Left ventricle myocardium inferior (tissue), 1 donor: ENCODE measurements at places on chromosomes 11 and 22. TPM values are rescaled to one million over a fixed set of nuclear protein-coding genes. Genes with fewer than 3 reads are reported as not detected.

- no peak overlapping the region for H3K4me3 ChIP-seq
- H3K27ac ChIP-seq: peak overlapping the region; percentile 4
- no peaks in the 10 kb centered on the region for H3K36me3 ChIP-seq
- peak; percentile 78 for DNase-seq
- H3K27me3 ChIP-seq: peaks cover 6% of the 10 kb centered on the region
Measured at GRCh38 chr22:42376711-42377554, 55.3 kb downstream of the NFAM1 start.

DNA sequence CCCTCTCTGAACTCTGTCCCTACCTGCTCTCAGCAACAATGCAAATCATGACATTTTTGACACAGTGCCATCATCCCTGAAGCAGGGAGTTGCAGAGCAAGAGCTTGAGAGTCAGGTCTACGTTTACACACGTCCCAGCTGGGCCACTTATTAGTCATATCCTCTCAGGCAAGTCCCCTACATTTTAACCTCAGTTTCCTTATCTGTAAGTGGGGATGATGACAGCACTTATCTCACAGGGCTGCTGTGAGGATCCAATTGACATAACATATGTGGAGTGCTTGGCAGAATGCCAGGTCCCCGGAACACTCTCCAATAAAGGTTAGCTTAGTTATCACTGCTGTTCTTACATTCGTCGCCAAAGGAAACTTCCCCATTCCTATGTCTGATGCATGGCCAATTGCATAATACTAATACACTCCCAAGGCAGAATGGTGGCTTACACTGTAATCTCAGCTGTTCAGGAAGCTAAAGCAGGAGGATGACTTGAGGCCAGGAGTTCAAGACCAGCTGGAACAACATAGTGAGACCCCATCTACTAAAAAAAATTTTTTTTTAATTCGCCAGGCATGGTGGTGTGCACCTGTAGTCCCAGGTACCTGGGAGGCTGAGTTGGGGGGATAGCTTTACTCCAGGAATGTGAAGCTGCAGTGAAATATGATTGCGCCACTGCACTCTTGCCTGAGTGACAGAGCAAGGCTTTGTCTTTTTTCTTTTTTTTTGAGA, 16.6 kb downstream of the ASCC2 start:
- no peaks in the 10 kb centered on the region for H3K27me3 ChIP-seq
- H3K4me3 ChIP-seq: no peak overlapping the region
- H3K36me3 ChIP-seq: peaks cover 59% of the 10 kb centered on the region
- DNase-seq: peak; percentile 90
- H3K4me1 ChIP-seq: peaks cover 50% of the 10 kb centered on the region

- no peak overlapping the region for H3K4me3 ChIP-seq
- no peak for DNase-seq
- no peak overlapping the region for H3K27ac ChIP-seq
- H3K36me3 ChIP-seq: no peaks in the 10 kb centered on the region
- no peaks in the 10 kb centered on the region for H3K27me3 ChIP-seq
Measured at GRCh38 chr11:95717314-95717713, 72.3 kb downstream of the FAM76B start.

A4GALT gene
- total RNA-seq: 94.9 TPM

ROBO4 gene
- 20.7 TPM for total RNA-seq

SYT12 gene
- total RNA-seq: 0.05 TPM
